ENCODE measurements at places on chromosomes 2 and 18.

- DNase-seq = no peak
These were observed 1.8 kb downstream of the NGEF start for GRCh38 chr2:233011268-233011650.

- DNase-seq = no peak
These were observed 26.7 kb downstream of the LYPD6 start for GRCh38 chr2:149357058-149357457.

GRCh38 chr2:168596881-168597655 is 141.0 kb downstream of the CERS6 start:
- no peak for DNase-seq

DNA sequence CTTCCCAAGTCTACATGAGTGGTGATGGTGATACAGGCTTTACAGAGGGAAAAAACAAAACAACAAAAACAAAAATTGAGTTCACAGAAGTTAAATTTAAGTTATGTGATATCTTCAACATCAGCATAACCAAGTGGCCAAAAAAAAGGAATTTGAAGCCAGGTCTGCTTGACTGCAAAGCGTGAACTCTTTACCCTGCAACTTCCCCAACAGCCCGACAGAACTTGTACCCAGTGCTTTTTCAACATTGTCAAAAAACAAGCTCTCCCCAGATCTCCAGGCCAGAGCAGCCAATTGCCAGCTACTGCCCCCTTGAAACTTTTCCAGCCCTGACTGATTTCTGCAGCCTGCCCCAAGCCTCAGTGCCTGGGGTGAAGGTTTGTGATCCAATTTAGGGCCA is 76.7 kb downstream of the RNF144A start:
- DNase-seq = no peak

- peak; percentile 3 for DNase-seq
These were observed 122.7 kb downstream of the COL6A3 start for GRCh38 chr2:237291138-237291792.

DNA sequence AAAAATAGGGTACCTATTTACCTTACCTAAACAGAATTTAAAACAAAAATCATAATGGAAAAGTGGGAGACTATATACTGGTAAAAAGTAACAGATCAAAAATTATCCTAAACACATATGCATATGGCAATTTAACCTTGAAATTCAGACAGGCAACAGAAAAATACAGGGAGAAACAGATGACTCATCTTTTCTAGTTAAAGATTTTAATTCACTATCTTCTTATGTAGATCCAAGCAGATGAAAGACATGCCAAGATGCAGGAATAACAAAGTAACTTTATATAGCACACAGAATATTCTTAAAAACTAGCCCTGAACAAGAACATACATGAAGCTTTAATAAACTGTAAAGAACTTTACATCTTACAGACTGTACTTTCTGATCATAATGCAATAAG is 30.9 kb downstream of the PRPF40A start:
- no peak for DNase-seq

DNA sequence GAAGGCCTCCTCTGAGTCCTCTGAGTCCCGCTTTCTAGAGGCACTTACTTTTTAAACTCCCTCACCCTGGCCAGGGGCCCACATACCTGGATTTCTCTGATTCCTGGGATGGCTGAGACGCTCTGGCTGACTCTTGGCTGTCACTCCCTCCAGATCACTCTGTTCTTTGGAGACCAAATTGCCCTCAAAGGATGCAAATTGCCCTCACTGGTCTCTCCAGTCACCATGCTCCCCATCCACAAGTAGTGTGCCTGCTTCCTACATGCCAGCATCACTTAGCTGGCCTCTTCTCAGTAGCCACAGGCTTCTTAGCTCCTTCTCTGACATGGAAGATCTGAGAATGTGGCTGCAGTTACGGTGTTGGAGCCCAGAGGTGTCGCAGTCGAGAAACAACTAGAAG is 41.3 kb upstream of the CCDC68 start:
- DNase-seq = no peak

DNA sequence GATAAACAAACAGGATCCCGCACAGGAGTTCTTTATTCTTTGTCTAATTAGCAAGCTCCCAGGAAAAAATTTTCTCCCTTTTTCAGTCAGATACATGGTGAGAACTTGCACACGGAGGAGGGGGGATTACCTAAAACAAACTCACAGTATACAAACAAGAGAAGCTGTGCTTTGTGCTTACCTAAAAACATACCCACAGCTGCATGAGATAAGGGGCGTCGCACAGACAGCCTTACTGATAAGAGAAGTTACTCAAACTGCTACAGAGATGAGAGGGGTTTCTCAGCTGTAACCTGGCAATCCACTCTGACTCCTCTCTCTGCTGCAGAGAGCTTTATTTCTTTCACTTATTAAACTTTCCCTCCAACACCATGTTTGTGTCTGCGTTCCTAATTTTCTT is 32.9 kb upstream of the ST3GAL5 start:
- no peak for DNase-seq

DNA sequence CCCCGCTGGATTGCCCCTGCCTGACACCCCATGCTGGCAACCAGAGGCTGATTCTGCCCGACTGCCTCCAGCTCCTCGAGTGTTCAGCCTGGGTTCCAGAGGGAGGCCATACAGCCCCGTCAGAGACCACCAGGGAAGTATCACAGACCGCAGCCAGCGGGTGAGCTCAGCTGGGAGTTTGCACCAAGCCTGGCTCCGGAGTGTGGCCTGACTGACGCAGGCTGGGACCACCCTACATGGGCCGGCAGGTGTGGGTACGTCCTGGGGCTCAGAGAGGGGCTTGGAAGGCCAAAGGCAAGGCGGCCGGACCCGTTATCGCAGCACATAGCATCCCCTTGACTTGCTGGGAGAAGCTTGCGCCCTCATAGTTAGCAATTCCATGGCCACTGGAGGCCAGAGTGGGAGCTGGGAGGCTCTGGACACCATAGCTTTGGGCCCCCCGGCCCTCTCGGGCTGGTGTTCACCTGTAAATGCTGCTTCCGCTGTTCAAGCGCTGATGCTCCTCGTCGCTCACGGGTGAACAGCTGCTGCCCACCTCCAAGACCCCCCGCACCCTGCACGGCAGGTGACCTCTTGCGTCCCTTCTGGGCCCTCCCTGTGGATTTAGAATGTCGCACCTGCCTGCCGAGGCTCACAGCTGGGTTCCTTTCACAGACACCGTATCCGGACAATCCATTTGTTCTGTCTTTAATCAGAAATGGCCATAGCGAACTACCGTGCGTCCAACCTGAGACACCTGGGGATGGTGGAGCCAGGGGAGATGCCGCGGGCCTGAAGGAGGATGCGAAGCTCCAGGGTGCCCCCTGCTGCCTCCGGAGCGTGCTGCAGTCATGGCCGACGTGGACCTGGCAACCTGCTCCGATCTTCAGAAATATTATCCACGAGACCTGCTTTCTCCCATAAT is 31.2 kb upstream of the SLC66A3 start:
- peak; percentile 37 for DNase-seq

DNA sequence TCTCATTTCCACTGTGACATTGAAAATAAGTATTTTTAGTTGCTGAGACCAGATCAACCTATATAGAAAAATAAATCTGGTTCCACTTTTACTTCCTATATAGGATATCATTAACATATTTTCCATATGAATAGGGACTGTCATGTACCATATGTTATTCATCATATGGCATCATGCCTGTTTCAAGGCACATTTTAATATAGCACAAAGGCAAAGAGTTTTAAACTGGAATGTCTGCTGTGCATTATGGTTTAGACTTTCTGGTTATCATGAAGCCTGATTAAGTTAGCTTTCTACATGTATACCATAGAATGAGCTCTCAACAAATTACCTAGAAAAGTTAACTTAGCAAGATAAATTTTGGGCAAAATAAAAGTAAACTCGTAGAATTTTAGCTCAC is 53.0 kb upstream of the ACYP2 start:
- no peak for DNase-seq

GRCh38 chr2:3324404-3325281 is 53.0 kb downstream of the EIPR1 start:
- DNase-seq = no peak

- no peak for DNase-seq
These were observed 207.4 kb downstream of the ARL6IP6 start for GRCh38 chr2:152925547-152926448.

- DNase-seq = no peak
These were observed 158.9 kb downstream of the LDLRAD4 start for GRCh38 chr18:13377496-13377895.

DNA sequence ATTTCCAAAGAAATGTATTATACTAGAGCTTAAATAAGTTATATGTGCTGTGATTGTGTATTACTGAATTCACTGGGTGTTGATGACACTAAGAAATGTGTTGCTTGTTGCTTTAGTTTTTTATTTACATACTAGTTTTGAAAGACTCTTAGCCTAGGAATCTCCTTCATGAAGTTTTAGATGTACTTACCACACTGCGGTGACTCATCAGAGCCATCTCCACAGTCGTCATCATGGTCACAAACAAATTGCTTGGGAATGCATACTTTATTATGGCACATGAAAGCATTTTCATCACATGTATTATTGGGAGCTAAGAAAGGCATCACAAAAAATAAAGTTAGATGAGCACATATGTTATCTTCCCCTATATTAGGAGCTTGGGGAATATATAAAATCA is 1624.2 kb downstream of the LRP1B start:
- no peak for DNase-seq

GRCh38 chr2:15768142-15768541 is 172.2 kb upstream of the MYCN start:
- no peak for DNase-seq

GRCh38 chr2:170973225-170973491 is 44.1 kb downstream of the GORASP2 start:
- no peak for DNase-seq

- DNase-seq = peak; percentile 88
These were observed at the start of gene PPP1R7 for GRCh38 chr2:241149925-241150659. Gene PPP1R7, plus strand, starts transcription at chr2:241150467. Its CDS starts 29 bp downstream, at chr2:241150496.

DNA sequence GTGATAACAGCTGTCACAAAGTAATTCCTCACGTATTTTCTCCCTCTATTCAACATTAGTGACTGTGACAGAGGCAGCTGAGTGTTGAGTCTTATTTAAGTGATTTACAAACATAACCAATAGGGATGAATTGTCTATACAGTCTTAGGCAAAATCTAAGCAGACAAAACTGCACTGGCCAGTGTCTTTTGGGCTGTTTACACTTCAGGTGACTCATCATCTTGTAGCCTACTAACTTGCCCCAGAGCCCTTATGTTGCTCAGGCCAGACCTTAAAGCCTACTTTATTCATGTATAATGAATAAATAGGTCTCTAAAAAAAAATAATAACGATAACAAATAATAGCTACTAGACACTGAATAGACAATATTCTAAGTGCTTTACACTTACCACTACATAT is 17.2 kb downstream of the THOC1 start:
- no peak for DNase-seq

DNA sequence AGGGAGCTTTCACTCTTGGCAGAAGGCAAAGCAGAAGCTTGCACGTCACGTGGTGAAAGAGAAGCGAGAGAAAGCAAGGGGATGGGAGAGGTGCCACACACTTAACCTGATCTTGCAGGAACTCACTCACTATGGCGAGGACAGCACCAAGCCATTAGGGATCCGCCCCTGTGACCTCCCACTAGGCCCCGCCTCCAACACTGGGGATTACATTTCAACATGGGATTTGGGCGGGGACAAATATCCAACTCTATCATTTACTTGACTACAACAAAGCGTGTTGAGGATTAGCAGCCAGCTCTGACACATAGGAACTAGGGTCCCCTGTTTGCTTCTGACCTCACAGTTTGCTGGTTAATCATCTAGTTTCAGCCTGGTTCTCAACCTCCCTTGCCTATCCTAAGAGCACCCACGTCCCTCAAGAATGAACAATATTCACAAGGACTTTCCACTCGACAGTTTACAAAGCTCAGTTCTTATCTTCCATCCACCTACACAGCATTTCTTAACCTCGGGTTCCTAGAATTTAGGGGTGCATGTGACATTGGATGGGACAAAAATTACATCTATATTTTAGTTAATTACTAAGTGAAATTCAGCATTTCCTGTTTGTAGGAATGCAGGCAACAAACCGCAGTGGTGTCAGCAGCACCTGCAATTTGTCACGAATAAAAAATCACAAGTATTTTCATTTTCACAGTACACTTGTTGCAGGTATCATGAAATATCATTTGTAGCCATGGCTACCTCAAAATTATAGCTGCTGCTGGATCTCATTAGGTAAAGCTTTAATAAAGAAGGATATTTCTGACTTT is 36.0 kb downstream of the LBH start:
- DNase-seq = no peak

DNA sequence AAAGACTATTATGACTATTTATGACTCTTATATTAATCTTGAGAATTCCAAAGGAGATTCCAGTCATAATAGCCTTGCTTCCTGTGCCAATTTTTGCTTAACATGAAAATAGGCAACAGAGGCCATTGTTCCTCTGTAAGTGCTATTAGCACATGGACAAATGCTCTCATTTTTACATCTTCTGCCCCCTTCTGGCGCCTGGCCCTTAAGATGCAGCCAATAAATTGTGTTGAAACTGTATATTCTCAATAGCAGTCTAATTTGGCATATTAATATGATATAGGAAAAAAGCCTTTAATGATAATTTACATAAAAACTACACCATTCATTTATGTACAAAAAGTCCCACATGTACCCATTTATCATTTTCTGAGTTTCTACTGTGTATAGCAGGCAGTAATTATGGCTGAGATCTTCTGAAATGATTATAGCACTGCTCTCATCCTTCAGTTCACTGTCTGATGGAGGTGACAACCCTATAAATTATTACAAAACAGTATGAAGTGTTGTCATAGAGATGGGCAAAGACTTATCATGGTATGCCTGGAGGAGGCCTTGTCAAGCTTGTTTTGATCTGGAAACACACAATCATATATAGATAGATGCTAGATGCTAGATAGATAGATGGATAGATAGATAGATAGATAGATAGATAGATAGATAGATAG is 613.3 kb downstream of the TSN start:
- no peak for DNase-seq

- no peak for DNase-seq
These were observed 88.5 kb upstream of the CCDC150 start for GRCh38 chr2:196551014-196551413.

- DNase-seq = no peak
These were observed 534.6 kb downstream of the TNS1 start for GRCh38 chr2:217468042-217468830.

- DNase-seq = no peak
These were observed 567.2 kb downstream of the SATB2 start for GRCh38 chr2:198890490-198890889.

GRCh38 chr2:108533832-108534583 is at the start of gene LIMS1:
Gene LIMS1, plus strand, starts transcription at chr2:108534470. Its CDS starts 93 bp downstream, at chr2:108534563.
- DNase-seq = peak; percentile 88

DNA sequence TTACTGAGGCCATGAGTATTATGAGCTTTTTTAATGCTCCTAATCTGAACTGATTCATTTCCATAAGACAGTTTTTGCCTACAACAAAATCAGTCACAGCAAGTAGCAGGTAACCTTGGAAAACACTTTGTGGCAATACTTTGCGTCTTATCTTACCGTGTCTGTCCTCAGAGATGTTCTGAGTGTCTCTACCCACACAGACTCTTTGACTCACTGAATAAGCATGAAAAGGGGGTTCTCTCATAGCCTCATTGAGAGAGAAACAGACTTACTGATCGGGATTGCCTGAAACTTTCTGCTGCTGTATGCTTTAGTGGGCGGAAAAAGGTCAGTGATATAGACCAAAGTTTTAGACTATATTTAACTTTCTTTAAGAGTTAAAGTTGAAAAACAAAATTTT is 92.6 kb downstream of the MYL12B start:
- DNase-seq = no peak

- DNase-seq = no peak
These were observed 54.5 kb downstream of the PLEKHM3 start for GRCh38 chr2:207970826-207971180.
